ENCODE measurements at places on chromosomes 3 and 15. TPM values are rescaled to one million over a fixed set of nuclear protein-coding genes. Genes with fewer than 3 reads are reported as not detected.

The AHSG gene
- not detected for total RNA-seq

The UBR1 gene
- total RNA-seq, result 37.6 TPM

The P2RY14 gene
- not detected for total RNA-seq

The BMF gene
- 0.23 TPM for total RNA-seq

The CTDSPL gene
- 36.4 TPM for total RNA-seq

The MINAR1 gene
- 1.3 TPM for total RNA-seq

The ACAN gene
- not detected for total RNA-seq

The PRR20G gene
- total RNA-seq, result not detected

The GORASP1 gene
- total RNA-seq, result 26.8 TPM

The REC114 gene
- total RNA-seq, result not detected

The PYGO1 gene
- 1.9 TPM for total RNA-seq

The SLC2A2 gene
- total RNA-seq, result not detected

The KY gene
- not detected for total RNA-seq

The PLCB2 gene
- total RNA-seq, result not detected

All from Caki2 (cell line).